ENCODE measurements at places on chromosomes 4 and X.

GRCh38 chr4:106318511-106318910, 2.2 kb downstream of the AIMP1 start:
- no peak for DNase-seq

GRCh38 chrX:50152456-50152855, 48.4 kb downstream of the AKAP4 start:
- no peak for DNase-seq

GRCh38 chr4:107719207-107719921, 670 bp downstream of the PAPSS1 start:
- no peak for DNase-seq

DNA sequence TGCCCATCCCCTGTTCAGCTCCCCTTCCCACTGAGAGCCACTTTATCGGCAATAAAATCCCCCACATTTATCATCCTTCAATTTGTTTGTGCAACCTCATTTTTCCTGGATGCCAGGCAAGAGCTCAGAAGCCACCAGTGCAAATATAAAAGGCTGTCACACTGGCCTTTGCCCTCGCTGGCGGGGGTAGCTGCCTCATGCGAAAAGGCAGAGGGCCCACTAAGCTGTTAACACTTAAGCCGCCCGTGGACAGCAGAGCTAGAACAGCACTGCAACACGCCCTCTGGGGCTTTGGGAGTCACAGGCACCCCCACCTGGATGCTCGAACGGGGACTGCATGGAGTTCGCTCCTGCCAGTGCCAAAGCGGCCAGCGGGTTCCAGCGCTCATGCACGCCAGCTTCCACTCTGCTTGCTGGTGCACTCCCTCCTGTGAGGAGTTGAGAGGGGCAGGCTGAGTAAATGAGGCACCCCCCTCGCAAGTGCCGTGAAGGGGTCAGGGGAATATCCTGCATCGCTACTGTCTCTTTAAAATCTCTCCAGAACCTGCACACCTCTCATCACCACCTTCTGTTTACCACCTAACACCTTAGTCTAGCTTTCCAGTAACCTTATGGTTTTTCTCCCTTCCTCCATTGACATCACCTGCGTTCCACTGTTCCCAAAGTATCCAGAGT, 99.5 kb downstream of the SORBS2 start:
- no peak for DNase-seq

DNA sequence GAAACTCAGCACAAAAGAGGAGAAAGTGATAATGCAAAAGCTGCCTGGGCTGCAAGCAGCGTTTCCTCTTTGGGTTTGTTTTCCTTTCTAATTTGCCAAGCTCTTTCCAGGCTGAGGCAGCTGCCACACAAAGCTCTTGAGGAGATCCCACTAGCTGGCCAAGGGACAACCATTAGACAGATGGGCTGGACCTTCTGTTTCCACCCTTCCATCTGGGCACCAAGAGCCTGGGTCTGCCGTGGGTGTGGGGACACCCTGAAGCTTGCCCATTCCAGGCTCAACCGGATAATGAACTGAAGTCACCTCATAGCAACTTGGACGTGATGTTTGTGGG, 194.6 kb upstream of the C1QTNF7 start:
- no peak for DNase-seq

DNA sequence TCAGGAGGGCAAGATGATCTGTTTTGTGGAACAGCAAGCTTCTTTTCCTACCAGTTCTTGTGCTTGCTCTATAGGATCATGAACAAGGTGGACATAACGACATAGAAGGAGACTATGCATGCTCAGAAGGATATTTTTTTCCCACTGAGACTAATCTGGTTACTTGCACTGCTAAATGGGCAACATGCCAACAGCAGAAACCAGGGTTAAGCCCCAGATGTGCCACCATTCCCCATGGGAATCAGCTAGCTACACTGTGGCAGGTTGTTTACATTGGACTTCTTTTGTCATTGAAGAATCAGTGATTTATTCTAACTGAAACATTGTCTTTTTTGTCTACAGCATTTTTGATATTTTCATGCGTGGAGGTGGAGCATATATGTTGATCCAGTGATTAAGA, 165.6 kb downstream of the C4orf33 start:
- no peak for DNase-seq

DNA sequence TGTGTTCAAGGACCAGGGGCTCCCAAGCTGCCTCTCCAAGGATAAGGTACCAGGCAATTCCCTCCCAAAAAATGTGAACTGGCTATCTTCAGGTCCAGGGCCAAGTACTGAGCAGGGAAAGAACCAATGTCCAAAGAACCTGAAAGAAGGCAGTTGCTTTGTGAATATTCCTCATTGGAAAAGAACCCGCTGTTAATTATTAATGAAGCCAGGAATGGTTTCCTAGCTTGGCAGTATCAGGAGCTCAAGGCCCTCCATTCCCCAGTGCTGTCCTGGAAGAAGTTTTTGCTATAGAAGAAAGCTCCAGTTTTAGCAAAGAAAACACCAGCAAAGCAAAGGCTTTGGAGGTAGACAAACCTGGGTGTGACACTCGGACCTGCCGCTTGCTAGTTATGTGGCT, 130.0 kb upstream of the MBNL3 start:
- DNase-seq: no peak

DNA sequence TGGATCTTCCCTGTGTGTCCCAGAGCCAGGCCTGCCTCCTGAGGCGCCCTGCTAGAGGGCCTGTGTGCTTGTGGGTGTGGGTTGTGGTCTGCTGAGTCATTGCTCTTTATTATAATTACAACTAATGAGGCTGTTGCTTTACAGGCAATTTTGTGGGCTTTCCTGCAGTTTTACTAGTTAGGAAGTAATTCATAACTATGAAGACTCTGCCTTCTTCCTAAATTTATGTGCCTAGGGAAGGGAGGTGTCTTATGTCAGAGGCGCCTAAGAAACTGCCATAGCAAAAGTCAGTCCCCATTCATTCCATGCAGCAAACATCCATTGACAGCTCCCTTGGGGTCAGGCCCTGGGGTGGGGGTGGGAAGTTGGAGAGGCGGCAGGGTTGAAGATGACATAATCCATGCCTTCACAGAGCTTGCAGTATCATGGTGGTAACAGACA, 359.2 kb downstream of the IDS start:
- DNase-seq: no peak

GRCh38 chr4:189825466-189825865, 115.2 kb upstream of the FRG1 start:
- no peak for DNase-seq

- DNase-seq: no peak
Observed at GRCh38 chr4:166482758-166483157, 609.7 kb downstream of the TLL1 start.

GRCh38 chrX:53122013-53122412, 28.1 kb downstream of the KANTR start:
- DNase-seq: no peak

DNA sequence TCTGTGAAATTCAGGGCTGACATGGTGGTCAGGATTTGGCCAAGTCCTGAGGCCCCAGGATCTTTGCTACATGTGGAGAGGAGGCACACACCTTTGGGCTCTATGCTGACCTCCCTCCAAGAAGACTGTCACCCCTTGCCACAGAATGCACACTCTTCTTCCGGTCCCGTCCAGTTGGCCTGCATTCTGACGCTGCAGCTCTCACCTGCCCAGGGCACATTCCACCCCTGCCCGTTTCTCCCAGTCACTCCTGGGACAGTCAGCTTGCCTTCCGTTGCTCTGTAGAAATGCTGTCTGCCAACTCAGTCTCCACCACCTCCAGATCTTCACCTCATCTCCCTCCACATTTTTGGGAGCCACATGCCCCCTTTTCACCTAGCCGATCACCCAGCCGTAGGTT, 76.7 kb downstream of the SHROOM2 start:
- no peak for DNase-seq

DNA sequence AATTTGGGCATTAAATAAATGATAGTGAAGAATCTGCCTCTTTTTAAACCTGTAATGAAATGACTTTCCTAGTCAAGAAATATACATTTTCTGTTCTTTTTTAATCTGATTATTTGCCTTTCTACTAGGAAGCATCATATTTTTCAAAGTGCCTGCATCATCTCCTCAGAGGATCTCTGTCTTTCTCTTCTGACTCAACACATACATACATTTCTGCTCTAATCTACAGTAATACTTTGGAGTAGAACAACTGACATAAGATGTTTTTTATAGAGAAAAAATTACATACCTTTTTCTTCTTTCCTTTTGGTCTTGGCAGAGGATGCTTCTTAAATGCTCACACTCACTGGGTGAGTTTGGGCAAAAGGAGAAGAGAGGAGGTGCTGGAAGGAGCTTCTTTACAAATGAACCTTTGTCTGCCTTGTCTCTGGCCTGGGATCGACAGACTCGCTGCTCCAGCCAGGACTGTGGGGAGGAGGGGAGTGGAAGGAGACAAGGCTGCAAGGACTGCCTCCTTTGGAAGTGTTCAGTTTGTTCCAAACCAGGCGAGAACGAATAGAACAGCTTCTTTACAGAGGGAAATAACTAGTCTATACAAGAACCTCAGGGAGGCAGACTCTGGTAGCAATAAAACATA, at the start of gene SCRG1:
TSS of gene SCRG1 (minus strand) at position 338 of the 637 bp plus-strand sequence. CDS start 7,702 bp downstream, outside the sequence.
- no peak for DNase-seq

DNA sequence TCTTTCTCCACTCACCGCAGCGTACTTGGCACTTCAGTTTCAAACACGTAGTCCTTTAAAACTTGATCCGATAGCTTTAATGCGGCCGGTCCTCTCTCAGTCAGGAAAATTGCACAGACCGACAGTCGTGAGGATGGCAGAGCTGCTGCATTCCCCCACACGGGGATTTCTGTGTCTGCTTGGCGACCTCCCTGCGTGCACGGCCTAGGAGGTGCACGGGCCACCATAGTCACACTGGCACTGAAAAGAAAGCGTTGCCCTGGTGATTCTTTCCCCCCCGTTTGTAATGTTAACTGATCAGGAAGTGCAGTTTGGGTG, 10.3 kb downstream of the AKAP17A start:
- no peak for DNase-seq

- DNase-seq: no peak
Observed at GRCh38 chrX:68650491-68650890, 3.0 kb downstream of the STARD8 start.

GRCh38 chr4:16641971-16642370, 256.5 kb downstream of the LDB2 start:
- no peak for DNase-seq

- no peak for DNase-seq
Observed at GRCh38 chrX:20230406-20230805, 36.3 kb downstream of the RPS6KA3 start.

GRCh38 chrX:154540897-154541535, 5.6 kb downstream of the G6PD start:
- DNase-seq: no peak

GRCh38 chr4:119657111-119657611, 28.6 kb upstream of the PDE5A start:
- no peak for DNase-seq

DNA sequence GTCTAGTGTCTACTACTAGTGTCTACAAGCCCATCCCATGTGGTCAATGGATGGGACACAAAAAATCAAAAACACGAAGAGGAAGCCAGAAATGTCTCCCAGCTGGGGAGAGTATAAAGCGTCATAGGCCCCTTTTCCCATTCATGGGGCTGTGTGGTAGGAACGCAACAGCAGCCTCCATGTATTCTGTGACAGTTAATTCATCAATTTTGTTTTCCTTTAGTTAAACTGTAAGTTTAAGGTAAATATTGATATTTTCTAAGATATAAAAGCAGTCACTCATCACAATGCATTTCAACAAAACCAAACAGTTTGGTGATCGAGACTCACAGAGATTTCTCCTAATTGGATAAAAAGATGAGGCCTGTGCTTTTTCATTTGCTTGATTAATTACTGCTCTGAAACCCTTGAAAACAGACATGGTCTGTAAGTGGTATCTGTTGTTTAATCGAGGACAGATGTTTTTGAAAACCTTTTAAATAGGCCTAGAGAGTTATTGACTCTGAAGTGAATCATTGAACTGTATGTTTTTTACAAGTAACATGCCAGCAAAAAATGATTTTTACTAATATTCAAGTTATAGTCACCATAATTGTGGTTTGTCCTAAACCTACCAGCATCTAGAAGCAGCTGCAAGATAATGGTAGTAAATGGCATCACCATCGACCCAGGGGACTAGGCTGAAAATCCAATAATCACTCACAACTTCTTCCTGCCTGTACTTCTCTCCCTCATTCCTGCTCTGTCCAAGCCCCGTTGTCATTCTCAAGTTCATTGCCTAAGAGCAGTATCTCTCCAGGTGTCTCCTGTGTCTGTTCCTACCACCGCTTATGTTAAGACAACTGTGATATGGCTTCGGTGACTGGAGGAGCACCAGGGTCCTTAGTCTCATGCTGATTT, 87.7 kb upstream of the SHISA3 start:
- DNase-seq: no peak

DNA sequence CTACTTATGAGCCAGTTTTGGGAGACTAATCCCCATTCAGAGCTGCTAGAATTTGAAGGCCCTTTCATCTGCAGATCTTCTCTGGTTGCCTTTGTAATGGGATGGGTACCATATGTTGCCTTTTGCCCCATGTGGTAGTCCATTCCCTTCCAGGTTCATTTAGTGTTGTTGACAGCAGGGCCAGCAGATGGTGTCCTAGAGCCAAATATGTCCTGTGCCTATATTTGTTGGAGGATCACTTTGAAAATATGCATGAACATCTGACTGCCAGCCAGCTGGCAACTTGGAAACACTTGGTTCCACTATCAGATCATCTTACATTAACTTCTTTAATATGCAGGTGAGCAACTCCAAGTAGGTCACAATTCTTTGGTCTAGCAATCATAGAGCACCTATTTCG, 30.4 kb downstream of the CFAP299 start:
- DNase-seq: peak; percentile 34

- no peak for DNase-seq
Observed at GRCh38 chrX:70664726-70665125, 220.1 kb downstream of the DLG3 start.

- DNase-seq: no peak
Observed at GRCh38 chrX:139831675-139832456, 101.0 kb downstream of the ATP11C start.

GRCh38 chrX:68831405-68832100, 2.7 kb downstream of the EFNB1 start:
- no peak for DNase-seq

DNA sequence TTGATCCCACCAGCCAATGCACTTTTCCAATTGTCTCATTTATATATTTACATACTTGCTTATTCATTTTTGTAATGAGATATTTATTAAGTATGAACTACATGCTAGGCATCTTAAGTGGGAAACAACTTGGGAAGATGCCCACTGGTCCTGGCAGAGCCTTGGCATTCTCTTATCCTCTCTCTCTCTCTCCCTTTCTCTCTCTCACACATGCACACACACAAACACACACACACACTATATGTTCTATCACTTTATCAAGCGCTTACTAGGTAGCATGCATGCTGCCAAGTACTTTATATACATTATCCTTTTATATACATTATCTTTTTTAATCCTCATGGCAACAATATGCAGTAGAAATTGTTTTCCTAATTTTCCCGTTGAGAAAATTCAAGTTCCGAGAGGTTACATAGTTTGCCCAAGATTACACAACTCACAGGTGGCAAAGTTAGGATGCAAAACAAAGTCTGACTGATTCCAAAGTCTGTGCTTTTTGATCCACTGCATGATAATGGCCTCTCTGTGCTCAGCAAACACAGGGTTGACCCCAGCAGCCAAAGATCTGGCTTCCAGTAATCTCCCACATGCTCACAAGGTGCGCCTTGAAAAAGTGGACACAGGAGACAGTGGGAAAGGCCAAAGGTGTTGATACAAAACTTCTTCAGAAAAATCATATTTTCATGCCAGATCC, 173.1 kb upstream of the KLF3 start:
- no peak for DNase-seq

GRCh38 chrX:149495573-149496071, 9.5 kb downstream of the IDS start:
- no peak for DNase-seq

- DNase-seq: no peak
Observed at GRCh38 chr4:141047228-141047884, 85.9 kb downstream of the RNF150 start.

All from T follicular helper cell (primary cell).